Kidney epithelial cell (primary cell): ENCODE measurements at places on chromosomes 7 and 10. TPM values are rescaled to one million over a fixed set of nuclear protein-coding genes. Genes with fewer than 3 reads are reported as not detected.

Gene CFTR
- total RNA-seq = 8.7 and 10.3 TPM in 2 replicates

Gene TDRD1
- not detected in 2 replicates for total RNA-seq

Gene IFIT1
- total RNA-seq = 10.4 and 12.7 TPM in 2 replicates

Gene C10orf143
- total RNA-seq = 0.75 and 0.88 TPM in 2 replicates

Gene MRM2
- total RNA-seq = 21.7 and 26.3 TPM in 2 replicates

Gene ZDHHC16
- 42.4 and 46.8 TPM in 2 replicates for total RNA-seq

Gene ARHGEF5
- 22.6 and 25.1 TPM in 2 replicates for total RNA-seq

Gene MAD1L1
- 59.5 and 61.2 TPM in 2 replicates for total RNA-seq

Gene CTNNA3
- total RNA-seq = under 0.01 and 0.79 TPM in 2 replicates

Gene ACSM6
- not detected in 2 replicates for total RNA-seq

Gene CYTH3
- 24.9 and 44.8 TPM in 2 replicates for total RNA-seq

Gene PRSS1
- total RNA-seq = 1.5 and 2.1 TPM in 2 replicates

Gene ADCYAP1R1
- total RNA-seq = 0.07 TPM in 1 of 2 replicates, not detected in the other

Gene MKI67
- 5.1 and 5.6 TPM in 2 replicates for total RNA-seq

Gene SMKR1
- 0.48 TPM in 1 of 2 replicates, not detected in the other for total RNA-seq

Gene CAMK2B
- total RNA-seq = 0.68 TPM in 1 of 2 replicates, not detected in the other

Gene LIPF
- not detected in 2 replicates for total RNA-seq

Gene MOGAT3
- total RNA-seq = not detected in 2 replicates

Gene AKR1C1
- total RNA-seq = 1.2 and 1.5 TPM in 2 replicates

Gene SYCE1
- total RNA-seq = 0.27 and 0.50 TPM in 2 replicates

Gene FAM237B
- total RNA-seq = not detected in 2 replicates

Gene SEMA3D
- total RNA-seq = 0.50 and 0.62 TPM in 2 replicates

Gene PVRIG
- not detected in 2 replicates for total RNA-seq

Gene SDK1
- 3.9 and 5.0 TPM in 2 replicates for total RNA-seq

Gene TAS2R41
- not detected in 2 replicates for total RNA-seq

Gene CDH23
- total RNA-seq = 0.04 and 0.14 TPM in 2 replicates

Gene ZNF853
- 25.7 and 36.3 TPM in 2 replicates for total RNA-seq

Gene HSPA12A
- 11.4 and 13.7 TPM in 2 replicates for total RNA-seq

Gene ANKRD2
- total RNA-seq = 0.08 TPM in 1 of 2 replicates, not detected in the other

Gene ITGA8
- total RNA-seq = 0.13 and 0.14 TPM in 2 replicates

Gene GLRX3
- 136 and 192 TPM in 2 replicates for total RNA-seq

Gene GRID2IP
- total RNA-seq = 0.13 TPM in 1 of 2 replicates, not detected in the other

Gene TUBAL3
- total RNA-seq = 0.34 and 0.46 TPM in 2 replicates

Gene CPA4
- total RNA-seq = 0.14 and 0.25 TPM in 2 replicates

Gene PRRT4
- 0.07 TPM in 1 of 2 replicates, not detected in the other for total RNA-seq

Gene DEPP1
- total RNA-seq = 19.8 and 21.9 TPM in 2 replicates

Gene DENND2A
- total RNA-seq = 11.2 and 14.8 TPM in 2 replicates
